ENCODE measurements at places on chromosomes 2 and 18.

- DNase-seq = no peak
Measured at GRCh38 chr2:38109732-38110181, 33.8 kb upstream of the CYP1B1 start.

- DNase-seq = no peak
Measured at GRCh38 chr2:42830922-42831574, 38.7 kb upstream of the HAAO start.

DNA sequence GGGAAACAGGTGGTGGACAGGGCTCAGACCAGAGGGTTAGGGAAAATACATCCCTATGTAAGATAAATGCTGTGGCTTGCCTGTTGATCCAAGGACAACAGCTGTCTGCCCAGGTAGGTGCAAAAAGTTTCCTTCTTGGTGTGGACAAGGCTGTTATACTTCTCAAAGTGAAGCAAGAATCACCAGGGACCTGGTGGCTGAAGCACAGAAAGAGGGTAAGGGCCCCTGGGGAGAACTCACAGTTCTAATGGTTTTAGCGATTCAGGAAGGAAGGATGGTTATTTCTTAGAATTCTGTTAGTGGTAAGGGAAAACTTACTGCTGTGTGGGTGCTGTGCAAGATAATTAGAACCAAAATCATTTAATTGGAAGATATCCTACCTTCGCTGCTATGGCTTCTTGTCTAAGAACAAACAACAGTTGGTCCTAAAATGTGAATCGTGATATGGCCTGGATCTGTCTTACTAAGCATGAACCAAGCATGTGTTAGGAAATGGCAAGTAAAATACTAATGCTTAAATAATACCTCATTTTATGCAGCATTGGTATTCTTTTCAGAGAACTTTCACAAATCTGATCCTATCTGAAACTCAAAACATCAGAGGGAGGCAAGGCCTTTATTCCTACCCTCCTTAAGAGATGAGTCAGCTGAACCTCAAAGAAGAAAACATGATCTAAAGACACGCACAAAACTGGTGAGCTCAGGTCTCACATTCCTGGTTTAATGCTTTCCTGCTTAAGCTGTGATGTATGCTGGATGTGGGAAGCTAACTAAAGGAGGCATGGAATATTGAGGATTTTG is 159.2 kb upstream of the THUMPD2 start:
- no peak for DNase-seq

DNA sequence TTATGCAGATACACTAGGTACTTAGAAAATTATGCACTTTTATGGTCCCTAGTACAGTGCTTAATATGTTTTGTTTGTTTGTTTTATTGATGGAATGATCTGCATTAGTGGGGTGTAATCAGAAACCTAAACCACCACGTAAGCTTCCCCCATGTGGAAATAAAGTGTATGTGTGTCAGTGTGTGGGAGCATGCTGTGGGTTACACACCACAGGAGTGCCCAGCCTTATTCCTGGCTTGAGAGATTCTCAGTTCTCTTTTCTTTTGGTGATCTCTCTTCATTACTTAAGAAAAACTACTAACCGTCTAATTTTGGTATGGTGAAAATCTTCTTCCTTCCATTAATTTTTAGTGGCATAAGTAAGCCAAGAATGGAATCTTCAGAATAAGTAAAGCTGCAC is 398.6 kb downstream of the DCDC2C start:
- DNase-seq = no peak

DNA sequence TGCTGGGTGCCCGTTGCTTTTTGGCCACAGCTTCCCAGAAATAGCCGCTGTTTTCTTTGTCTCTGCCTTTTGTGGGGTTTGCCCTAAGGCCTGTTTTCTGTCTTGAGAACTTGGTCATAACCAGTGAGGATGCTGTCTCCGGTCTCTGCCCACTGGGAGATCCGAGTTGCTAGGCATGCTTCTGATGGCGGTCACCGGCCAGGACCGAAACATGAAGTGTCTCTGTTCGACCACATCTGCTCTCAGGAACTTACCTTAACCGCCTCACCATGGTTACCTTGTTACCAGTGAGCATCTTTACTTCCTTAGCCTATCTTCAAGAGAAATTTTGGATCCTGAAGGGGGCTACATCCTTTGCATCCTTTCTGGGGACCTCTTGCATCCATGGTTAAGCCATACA is 91.9 kb downstream of the RTP5 start:
- DNase-seq = no peak

GRCh38 chr2:108619925-108620620 is 85.8 kb downstream of the LIMS1 start:
- DNase-seq = no peak

DNA sequence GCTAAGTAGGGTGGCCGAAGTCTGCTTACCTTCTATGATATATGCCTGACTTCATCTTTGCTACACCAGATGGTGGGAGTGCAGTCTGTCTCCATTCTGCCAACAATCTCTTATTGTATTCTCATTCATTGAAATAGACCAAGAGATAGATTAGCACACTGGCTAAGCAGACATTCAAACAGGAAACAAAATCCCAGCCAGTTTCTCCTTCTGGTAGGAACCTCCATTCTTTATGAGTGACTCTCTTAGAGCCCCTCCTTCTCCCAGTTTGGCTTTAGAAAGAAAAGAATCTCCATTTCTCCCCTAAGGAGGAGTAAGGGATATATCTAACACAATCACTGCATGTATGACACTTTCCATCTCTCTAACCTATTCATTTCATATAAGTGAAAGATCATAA is 118.9 kb upstream of the COL5A2 start:
- no peak for DNase-seq

GRCh38 chr18:3209859-3210569 is 9.8 kb downstream of the MYOM1 start:
- no peak for DNase-seq

DNA sequence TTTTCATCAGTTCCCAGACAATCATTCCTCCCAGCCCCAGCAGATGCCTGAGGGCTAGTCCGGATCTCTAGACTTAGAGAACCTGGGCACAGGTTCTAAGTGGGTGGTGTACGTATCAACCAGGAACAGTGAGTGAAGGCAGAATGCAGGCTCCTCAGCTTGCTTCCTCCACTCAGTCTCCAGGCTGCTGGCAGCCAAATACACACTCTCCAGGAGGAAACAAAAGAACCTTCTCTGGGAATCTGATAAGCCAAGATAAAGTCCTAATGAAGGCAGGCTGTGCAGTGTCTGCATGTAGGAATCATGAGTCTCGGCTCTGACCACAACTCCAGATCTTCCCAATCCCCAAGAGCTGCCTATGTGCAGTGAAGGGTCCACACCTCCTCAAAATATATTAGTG is 245.7 kb downstream of the SP3 start:
- no peak for DNase-seq

- DNase-seq = no peak
Measured at GRCh38 chr2:151928380-151928779, 100.2 kb upstream of the ARL5A start.

DNA sequence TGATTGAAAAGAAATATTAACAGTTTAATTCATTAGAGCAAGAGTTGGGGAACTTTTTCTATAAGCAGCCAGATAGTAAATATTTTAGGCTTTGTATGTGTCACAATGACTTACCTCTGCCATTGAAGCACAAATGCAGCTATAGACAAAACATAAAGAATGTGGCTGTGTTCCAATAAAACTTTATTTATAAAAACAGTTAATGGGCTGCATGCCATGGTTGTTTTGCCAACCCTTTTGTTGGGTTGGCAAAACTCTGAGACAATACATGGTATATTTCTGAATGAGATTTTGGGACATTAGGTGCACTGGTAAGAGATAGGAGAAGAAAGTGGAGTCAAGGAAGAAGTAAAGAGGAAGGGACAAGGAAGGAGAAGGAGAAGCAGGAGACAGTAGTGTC is 61.8 kb upstream of the CERS6 start:
- DNase-seq = no peak
